T1000 (cell line): ENCODE measurements at places on chromosomes 16 and 17.

GRCh38 chr16:58366247-58367031 lies 25.8 kb upstream of the GINS3 start:
- DNase-seq: peak; percentile 15

- DNase-seq: no peak
These were observed 28.5 kb downstream of the CACNG4 start for GRCh38 chr17:66992911-66993442.

GRCh38 chr16:81106826-81107503 lies 10.8 kb upstream of the GCSH start:
- no peak for DNase-seq

- no peak for DNase-seq
These were observed 2.7 kb downstream of the PLEKHH3 start for GRCh38 chr17:42673885-42674754.

DNA sequence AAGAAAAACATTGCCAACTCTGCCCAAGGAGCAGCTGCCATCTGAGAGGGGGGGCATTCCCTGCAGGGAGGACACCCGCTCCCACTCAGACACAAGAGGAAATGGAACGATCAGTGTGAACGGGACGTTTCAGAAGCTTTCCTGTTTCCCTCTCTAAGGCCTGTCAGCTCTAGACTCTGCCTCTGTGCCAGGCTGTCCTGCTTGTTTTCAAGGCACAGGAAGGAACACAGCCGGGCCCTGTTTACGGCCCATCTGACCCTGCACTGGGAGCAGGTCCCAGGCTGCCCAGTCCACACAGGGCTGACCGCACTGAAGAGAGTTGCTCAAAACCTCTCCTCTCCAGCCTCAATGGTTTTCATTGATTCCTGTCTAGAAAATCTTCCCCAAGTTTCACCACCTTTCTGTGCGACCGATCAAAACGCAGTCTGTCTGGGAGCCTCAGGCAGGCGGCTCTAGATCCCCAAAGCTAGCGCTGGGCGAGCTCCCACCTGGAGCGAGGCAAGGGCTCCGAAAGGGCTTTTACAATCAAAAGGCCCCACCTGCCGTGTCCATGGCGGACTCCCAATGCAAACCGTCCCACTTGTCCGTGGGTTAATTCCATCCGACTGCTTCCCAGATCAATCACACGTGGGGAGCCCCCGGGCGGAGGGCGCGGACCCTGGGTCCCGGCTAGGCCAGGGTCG lies 1.5 kb downstream of the PIEZO1 start:
- DNase-seq: no peak
